ENCODE measurements at places on chromosomes 2 and 18. TPM values are rescaled to one million over a fixed set of nuclear protein-coding genes. Genes with fewer than 3 reads are reported as not detected.

GRCh38 chr2:126751477-126751876, 95.5 kb downstream of the GYPC start:
- no peak overlapping the region for H3K27ac ChIP-seq
- no peak overlapping the region for H3K4me3 ChIP-seq
- no peaks in the 10 kb centered on the region for H3K36me3 ChIP-seq
- H3K4me1 ChIP-seq = no peaks in the 10 kb centered on the region

DNA sequence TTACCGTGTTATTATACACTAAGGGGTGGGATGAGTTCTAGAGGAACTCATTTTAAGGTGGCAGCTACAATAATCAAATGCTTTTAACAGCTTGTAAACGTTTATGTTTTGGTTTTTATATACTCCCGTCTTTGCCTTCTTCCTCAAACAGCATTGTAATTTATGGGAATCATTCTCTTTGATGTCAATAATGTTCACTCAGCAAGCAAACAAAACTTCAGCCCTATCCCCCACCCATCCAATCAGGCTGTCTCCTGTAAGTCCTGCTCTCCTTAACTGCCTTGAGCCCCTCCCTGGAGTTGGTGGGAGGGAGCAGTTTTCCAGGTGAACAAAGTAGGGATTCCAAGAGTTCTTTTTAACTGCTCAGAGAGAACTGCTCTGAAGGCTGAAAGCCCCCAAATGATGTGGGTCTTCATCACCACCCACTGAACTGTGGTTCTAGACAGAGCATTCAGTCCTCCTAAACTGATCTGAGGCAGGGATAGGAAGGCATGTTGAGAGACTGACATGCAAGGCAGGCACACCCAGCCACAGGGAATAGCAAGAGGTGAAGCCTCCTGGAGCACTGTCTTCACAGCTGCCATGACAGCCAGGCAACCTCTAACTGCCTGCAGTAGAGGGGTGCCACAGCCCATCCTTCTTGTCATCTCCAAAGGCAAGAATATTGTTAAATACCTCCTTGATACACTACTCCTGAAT, 17.5 kb downstream of the MYO5B start:
- no peak for DNase-seq
- H3K4me1 ChIP-seq = no peaks in the 10 kb centered on the region
- no peaks in the 10 kb centered on the region for H3K36me3 ChIP-seq
- H3K4me3 ChIP-seq = no peak overlapping the region
- no peak overlapping the region for H3K27ac ChIP-seq
- no peaks in the 10 kb centered on the region for H3K27me3 ChIP-seq

GRCh38 chr2:139613264-139613663, 833.1 kb upstream of the NXPH2 start:
- no peak overlapping the region for H3K27ac ChIP-seq
- H3K4me1 ChIP-seq = no peaks in the 10 kb centered on the region
- no peaks in the 10 kb centered on the region for H3K36me3 ChIP-seq
- no peak for DNase-seq
- H3K4me3 ChIP-seq = no peak overlapping the region

DNA sequence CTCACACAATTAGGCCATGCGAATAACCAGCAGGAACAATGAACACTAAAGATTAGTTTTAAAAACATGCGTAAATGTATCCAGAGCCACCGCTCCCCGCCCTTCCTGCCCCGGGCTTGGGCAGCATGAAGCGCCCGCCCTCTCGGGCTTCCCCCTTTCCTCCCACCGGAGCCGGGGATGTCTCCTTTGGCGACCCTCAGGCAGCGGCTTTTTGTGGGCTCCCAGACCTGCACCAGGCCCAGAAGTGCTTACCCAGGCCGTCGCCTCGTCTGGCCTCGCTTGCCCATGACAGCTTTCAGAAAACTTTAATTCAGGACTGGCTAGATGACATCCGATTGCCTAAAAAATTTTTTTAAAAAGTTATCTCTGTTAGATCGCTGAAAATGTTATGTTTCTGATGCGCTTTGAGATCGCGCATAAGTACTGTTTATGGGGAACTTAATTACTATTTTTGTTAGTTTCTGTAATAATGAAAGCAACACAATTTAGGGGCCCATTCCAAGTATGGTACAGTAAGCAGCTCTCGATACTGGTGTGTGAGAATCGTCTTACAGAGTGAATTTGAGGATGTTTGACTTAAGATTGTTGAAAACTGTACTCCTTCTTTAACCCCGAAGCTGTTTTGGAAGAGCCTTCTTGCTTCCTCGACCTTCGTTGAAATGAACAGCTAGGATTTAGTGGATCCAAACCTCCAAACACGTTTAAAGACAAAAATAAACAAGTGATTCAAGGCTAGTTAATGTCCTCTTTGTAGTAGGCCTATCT, 1.1 kb downstream of the MAP3K20 start:
- no peaks in the 10 kb centered on the region for H3K36me3 ChIP-seq
- peak overlapping the region; percentile 88 for H3K27ac ChIP-seq
- no peaks in the 10 kb centered on the region for H3K4me1 ChIP-seq

GRCh38 chr2:190235551-190236075, 84.0 kb downstream of the HIBCH start:
- no peaks in the 10 kb centered on the region for H3K27me3 ChIP-seq
- H3K36me3 ChIP-seq = no peaks in the 10 kb centered on the region
- no peak for DNase-seq

DNA sequence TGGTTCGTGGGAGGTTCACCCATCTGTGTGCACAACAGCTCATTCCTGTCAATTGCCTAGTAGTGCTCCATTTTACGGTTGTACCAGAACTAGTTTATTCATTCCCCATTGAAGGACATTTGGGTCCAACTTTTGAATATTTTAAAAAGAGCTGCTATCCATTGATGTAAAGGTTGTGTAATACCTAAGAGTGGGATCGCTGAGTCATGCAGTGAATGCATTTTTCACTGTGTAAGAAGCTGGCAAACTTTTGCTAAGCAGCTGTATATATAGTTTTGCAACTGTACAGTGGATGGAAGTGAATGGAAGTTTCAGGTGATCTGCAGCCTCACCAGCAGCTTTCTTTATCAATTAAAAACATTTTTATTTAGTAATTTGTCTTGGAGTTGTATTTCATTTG, 104.5 kb downstream of the DCDC2C start:
- H3K27me3 ChIP-seq = no peaks in the 10 kb centered on the region
- H3K27ac ChIP-seq = no peak overlapping the region
- no peak for DNase-seq

- H3K4me3 ChIP-seq = peak overlapping the region; percentile 82
- H3K4me1 ChIP-seq = peaks cover 13% of the 10 kb centered on the region
- no peaks in the 10 kb centered on the region for H3K27me3 ChIP-seq
- peak; percentile 77 for DNase-seq
- H3K36me3 ChIP-seq = no peaks in the 10 kb centered on the region
Observed at GRCh38 chr18:79988071-79988450, 302 bp downstream of the TXNL4A start.

DNA sequence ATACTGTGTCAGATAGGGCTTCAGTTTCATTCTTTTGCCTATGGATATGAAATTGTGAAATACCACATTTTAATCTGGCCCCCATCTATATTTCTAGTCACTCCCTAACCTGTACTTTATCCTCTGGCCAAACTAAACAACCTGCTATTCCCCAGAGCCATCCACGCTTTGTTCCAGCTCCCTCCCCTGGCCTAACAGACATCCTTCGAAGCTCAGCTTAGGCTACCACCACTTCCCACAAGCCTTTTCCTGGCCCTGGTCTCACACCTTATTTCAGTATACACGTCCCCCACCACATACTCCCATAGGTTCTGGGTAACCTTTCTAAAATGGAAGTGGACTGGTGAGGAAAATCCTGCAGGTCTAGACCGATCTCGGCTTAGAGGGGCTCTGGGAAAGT, 55.4 kb downstream of the MAP4K3 start:
- no peaks in the 10 kb centered on the region for H3K27me3 ChIP-seq
- H3K27ac ChIP-seq = no peak overlapping the region
- no peak for DNase-seq
- H3K36me3 ChIP-seq = no peaks in the 10 kb centered on the region
- no peak overlapping the region for H3K4me3 ChIP-seq
- peaks cover 9% of the 10 kb centered on the region for H3K4me1 ChIP-seq

The ATP8B1 gene
- 36.5 TPM for total RNA-seq

- no peak for DNase-seq
- H3K4me3 ChIP-seq = peak overlapping the region; percentile 70
- H3K36me3 ChIP-seq = no peaks in the 10 kb centered on the region
- H3K27ac ChIP-seq = peak overlapping the region; percentile 83
- peaks cover 61% of the 10 kb centered on the region for H3K27me3 ChIP-seq
Observed at GRCh38 chr2:72144274-72144631, 3.4 kb downstream of the CYP26B1 start.

- DNase-seq = peak; percentile 70
- H3K27ac ChIP-seq = peak overlapping the region; percentile 67
- no peaks in the 10 kb centered on the region for H3K27me3 ChIP-seq
- no peak overlapping the region for H3K4me3 ChIP-seq
Observed at GRCh38 chr2:130241041-130241707, 42.9 kb upstream of the TUBA3E start.

GRCh38 chr2:241951316-241951700, 81.8 kb downstream of the RTP5 start:
- peaks cover 3% of the 10 kb centered on the region for H3K4me1 ChIP-seq
- no peak overlapping the region for H3K27ac ChIP-seq
- H3K4me3 ChIP-seq = no peak overlapping the region

GRCh38 chr2:26952374-26952773, 18.1 kb upstream of the MAPRE3 start:
- H3K27ac ChIP-seq = no peak overlapping the region
- H3K4me3 ChIP-seq = no peak overlapping the region
- H3K27me3 ChIP-seq = peaks cover 27% of the 10 kb centered on the region

The CIDEA gene
- total RNA-seq = not detected

DNA sequence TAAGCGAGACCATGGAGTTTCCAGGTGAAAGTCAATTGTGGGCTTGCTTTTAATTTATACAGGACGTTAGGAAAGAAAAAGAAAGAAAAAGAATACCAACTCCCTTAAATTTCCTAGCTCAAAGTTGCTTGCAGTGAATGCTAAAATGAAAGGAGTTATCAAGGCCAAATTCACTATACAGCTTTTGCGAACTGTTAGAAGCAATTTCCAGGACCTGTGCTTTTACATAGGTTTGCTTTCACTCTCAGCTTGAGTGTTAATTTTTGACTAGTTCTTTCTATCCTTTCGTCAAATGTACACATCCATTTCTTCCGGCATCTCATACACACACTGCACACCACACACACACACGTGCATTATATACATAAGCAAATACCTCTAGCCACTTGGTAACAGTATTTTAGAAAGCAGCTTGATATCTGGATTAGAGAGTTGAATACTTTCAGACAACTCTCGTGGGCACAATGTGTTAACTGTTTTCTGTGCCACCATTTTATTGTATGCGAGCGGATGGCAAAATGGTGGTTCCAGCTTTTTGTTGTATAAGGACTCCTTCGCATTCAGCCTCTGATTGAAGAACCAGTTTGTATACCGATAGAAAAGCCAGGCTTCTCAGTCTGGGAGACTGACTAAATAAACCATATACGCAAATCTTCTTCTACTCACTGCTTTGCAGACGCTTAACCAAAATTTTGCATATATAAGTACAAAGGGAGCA, 381.8 kb downstream of the MTX2 start:
- no peaks in the 10 kb centered on the region for H3K4me1 ChIP-seq
- no peak for DNase-seq
- H3K27me3 ChIP-seq = peaks cover 33% of the 10 kb centered on the region
- H3K4me3 ChIP-seq = no peak overlapping the region
- no peaks in the 10 kb centered on the region for H3K36me3 ChIP-seq
- H3K27ac ChIP-seq = no peak overlapping the region

The TRIM54 gene
- not detected for total RNA-seq

DNA sequence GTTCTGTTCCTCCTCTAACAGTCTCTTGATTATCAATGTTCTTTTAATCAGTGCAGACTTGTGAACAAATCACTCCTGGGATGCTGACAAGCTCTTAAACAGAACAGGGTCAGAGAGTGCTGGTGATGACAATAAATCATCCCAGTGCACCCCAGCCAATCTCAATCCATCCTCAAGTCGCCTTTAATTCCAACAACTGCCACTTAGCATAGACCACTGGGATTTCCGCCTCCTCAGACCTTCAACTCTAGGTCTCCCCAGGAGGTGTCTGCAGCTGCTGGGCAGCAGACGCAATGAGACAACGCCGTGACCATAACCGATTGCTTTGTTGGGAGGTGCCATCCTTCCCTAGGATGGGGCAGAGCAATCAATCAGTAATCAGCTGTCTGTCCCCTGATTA, 184.2 kb upstream of the ACAA2 start:
- no peaks in the 10 kb centered on the region for H3K36me3 ChIP-seq
- no peak for DNase-seq
- no peak overlapping the region for H3K4me3 ChIP-seq
- H3K27ac ChIP-seq = no peak overlapping the region
- no peaks in the 10 kb centered on the region for H3K4me1 ChIP-seq

DNA sequence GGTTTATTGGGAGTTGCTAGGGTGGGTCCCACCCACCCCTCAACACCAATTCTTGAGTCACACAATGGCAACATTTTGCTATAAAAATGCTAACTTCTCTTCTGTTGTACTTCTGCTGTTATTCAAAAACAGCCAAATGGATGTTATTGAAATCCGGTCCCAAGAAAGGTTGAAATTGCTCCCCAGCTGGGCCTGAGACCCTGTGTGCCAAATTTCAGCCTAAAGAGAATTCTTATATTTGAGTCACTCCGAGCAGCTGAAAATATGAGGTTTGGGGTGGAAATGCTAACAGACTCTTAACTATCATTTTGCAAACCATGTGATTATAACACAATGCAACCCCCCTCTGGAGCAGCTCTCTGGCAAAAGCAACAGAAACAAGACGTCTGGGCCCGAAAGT, 27.0 kb upstream of the ACVR1 start:
- no peaks in the 10 kb centered on the region for H3K36me3 ChIP-seq
- H3K27ac ChIP-seq = no peak overlapping the region
- no peaks in the 10 kb centered on the region for H3K27me3 ChIP-seq
- no peak for DNase-seq
- H3K4me3 ChIP-seq = no peak overlapping the region
- no peaks in the 10 kb centered on the region for H3K4me1 ChIP-seq

The ACADL gene
- total RNA-seq = 2.1 TPM

DNA sequence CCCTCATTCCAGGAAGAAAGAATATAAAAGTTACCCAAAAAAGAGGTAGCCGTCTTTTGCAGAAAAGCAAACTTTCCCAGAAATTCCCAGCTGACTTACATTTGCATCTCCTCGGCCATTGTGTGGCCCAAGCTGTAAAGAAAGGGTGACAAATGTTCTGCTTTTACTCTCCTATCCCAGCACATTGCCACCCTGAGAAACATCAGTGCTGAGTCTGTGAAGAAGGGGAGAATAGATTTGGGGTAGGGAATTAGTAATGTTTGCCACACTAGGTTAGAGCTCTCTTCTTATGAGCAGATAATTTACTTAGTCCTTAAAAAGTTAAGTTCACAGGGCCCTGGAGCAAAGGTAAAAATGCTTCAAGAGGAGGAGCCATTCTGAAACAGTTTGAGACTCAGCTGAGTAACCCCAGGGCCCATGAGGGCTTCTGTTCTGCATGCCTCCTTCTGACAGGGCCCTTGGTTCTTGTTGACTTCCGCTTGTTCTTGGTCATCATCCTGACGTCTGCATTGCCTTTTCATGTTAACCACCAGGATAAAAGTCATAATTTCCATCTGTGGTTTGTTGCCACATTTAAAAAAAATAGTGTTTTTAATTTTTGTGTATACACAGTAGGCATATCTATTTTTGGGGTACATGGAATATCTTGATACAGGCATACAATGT, 550.7 kb downstream of the RNF144A start:
- H3K27me3 ChIP-seq = no peaks in the 10 kb centered on the region
- no peaks in the 10 kb centered on the region for H3K36me3 ChIP-seq
- H3K4me3 ChIP-seq = no peak overlapping the region
- no peak overlapping the region for H3K27ac ChIP-seq
- no peaks in the 10 kb centered on the region for H3K4me1 ChIP-seq

The TXNDC2 gene
- not detected for total RNA-seq

Measured in hepatocyte (in vitro differentiated cells).